Stimulated activated CD4-positive, alpha-beta T cell treated with anti-CD3 and anti-CD28 coated beads, Interleukin-12 subunit alpha, Interleukin-12 subunit beta, amount 100 ng/mL, for 24 hours (primary cell): ENCODE measurements at places on chromosomes 4 and X.

GRCh38 chr4:153159728-153160221 lies 44.5 kb upstream of the TRIM2 start:
- no peak for DNase-seq

- no peak for DNase-seq
These were observed 36.6 kb downstream of the REPS2 start for GRCh38 chrX:16983051-16983450.

GRCh38 chr4:100876546-100876945 lies 358.7 kb upstream of the EMCN start:
- no peak for DNase-seq

DNA sequence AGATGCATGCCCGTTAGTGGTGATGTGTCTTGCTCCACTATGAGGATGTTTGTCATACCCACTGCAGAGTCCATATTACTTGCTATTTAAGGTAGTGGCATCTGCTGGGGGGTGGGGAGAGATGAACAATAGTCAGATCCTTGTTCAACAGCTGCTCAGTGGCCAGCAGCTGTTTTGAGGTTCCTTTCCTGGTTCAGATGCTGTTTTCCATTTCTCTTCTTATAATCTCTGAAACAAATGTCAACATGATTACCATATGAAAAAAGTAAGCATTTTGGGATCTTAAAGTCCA lies 1567.9 kb upstream of the TENM3 start:
- DNase-seq = no peak

GRCh38 chr4:113350576-113350975 lies 301.1 kb downstream of the ANK2 start:
- DNase-seq = no peak

- no peak for DNase-seq
These were observed 265.0 kb upstream of the RPS6KA3 start for GRCh38 chrX:20531667-20532066.

- DNase-seq = no peak
These were observed 31.6 kb downstream of the TIGD2 start for GRCh38 chr4:89142691-89143669.
